ENCODE measurements at places on chromosomes 1 and 21.
A peak's percentile ranks its signal among the peaks of the same experiment; 100 is the strongest.

DNA sequence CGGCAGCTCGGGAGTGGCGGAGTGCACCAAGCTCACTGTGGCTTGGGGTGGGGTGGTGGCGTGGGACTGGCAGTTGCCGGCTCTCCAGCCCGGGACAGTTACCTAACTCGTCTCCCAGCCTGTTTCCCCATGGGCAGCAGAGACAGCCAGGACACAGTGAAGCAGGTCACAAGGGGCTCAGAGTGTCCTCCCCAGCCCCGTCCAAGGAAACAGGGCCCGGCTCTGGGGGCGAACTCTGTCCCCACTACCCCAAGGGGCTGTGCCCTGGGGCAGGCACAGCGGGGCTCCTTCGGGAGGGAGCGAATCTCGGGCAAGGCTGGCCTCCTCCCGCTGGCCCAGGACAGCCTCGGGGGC, 759 bp downstream of the GPR157 start:
- H3K36me3 ChIP-seq: no peaks in the 10 kb centered on the region
- no peaks in the 10 kb centered on the region for H3K27me3 ChIP-seq
- H3K27ac ChIP-seq: peak overlapping the region; percentile 67
- no peaks in the 10 kb centered on the region for H3K4me1 ChIP-seq

DNA sequence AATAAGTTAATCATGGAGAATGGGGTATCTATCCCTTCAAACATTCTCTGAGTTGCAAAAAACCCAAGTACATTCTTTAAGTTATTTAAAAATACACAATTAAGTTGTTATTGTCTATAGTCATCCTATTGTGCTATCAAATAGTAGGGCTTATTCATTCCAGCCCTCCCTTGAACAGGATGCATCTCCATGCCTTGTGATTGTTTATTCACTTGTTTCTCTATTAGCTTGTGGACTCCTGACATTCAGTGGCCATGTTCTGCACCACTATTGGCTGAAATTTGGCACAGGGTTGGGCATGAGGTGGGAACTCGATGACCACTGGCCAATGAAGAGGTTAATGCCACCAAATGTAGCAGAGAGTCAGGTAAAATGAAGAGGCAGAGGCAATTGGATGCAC, 272.8 kb downstream of the TNR start:
- no peak overlapping the region for H3K4me3 ChIP-seq
- DNase-seq: no peak
- no peaks in the 10 kb centered on the region for H3K27me3 ChIP-seq
- H3K36me3 ChIP-seq: no peaks in the 10 kb centered on the region
- no peaks in the 10 kb centered on the region for H3K4me1 ChIP-seq
- H3K27ac ChIP-seq: no peak overlapping the region

- H3K4me1 ChIP-seq: no peaks in the 10 kb centered on the region
- no peak for DNase-seq
These were observed 2.0 kb downstream of the TFF2 start for GRCh38 chr21:42348762-42349161.

DNA sequence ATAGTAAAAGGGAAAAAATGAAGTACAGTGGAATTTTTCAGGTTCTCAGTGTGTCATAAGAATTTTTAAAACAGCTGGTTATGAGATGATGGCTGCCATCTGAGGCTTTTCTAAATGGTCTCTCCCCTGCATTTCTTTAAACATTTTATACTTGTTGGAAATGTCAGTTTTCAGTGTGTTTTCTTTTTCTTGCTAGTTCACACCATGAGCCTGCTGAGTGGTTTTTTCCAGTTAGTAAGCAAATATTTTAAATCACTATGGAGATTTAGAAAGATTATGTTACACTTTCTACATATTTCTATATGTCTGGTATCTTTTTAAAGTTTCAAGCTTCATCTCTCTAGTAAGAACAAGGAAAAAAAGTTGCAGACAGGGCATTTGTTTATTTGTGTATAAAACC, 9.6 kb downstream of the RBM15 start:
- DNase-seq: no peak
- H3K27me3 ChIP-seq: no peaks in the 10 kb centered on the region
- H3K4me3 ChIP-seq: no peak overlapping the region
- H3K4me1 ChIP-seq: peaks cover 65% of the 10 kb centered on the region
- no peak overlapping the region for H3K27ac ChIP-seq
- H3K36me3 ChIP-seq: no peaks in the 10 kb centered on the region

DNA sequence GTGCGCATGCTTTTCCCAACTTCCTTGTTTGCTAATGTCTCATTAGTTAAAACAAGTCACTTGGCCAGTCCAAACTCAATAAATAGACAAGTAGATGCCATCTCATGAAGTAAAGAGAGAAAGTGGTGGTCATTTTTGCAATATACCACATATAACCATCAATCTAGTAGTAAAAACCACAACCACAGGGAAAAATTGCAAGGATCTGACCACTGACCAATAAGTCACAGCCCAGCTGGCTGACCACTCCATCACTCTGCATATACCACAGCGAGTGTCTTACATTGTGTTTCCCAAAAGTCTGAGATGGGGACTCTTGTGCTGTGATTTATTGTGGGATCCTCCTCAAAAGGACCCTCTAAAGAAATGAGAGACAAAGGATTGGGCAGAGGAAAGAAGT, 76.0 kb downstream of the FH start:
- H3K27ac ChIP-seq: no peak overlapping the region
- H3K27me3 ChIP-seq: no peaks in the 10 kb centered on the region
- no peak overlapping the region for H3K4me3 ChIP-seq
- H3K36me3 ChIP-seq: no peaks in the 10 kb centered on the region
- no peak for DNase-seq

GRCh38 chr1:18941221-18942141, 15.0 kb downstream of the IFFO2 start:
- H3K36me3 ChIP-seq: no peaks in the 10 kb centered on the region
- DNase-seq: peak; percentile 46
- no peaks in the 10 kb centered on the region for H3K27me3 ChIP-seq
- H3K4me1 ChIP-seq: peaks cover 40% of the 10 kb centered on the region
- H3K27ac ChIP-seq: peak overlapping the region; percentile 79

DNA sequence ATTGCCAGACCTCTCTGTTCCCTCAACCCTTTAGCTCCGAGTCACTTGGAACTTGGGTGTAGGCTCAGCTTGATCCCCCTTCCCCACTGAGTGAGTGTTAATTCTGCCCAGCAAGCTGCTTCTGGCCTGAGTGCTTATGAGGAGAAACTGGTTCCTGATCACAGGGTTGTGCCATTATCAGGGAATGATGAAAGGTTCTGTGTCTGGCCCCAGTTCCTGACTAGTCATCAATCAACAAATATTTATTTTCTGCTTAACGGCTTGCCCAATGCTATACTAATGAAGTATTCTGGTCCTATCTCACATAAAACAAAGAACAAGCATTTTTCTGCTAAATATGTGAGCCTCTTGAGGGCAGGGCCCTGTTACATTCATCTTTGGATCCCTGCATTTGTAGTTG, 20.8 kb downstream of the CC2D1B start:
- H3K4me3 ChIP-seq: no peak overlapping the region
- no peak overlapping the region for H3K27ac ChIP-seq
- H3K4me1 ChIP-seq: no peaks in the 10 kb centered on the region
- peaks cover 14% of the 10 kb centered on the region for H3K36me3 ChIP-seq
- no peak for DNase-seq
- H3K27me3 ChIP-seq: no peaks in the 10 kb centered on the region

DNA sequence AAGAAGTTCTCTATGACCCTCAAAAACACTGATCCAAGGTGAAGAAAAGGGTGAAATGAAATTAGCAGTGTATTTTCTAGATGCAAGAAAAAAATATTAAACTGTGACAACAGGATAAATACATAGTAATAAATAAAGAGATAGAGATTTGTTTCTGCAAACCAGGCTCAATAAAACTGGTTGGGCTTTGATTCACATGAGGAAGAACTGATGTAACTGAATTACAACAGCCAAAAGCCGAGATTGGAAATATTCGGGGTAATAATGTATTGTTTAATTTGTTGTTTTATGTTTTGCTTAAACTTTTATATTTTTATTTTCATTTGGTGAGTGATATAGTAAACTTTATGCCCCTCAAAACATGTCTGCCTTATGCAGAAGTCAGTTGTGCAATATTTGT, 285.0 kb downstream of the BRINP3 start:
- DNase-seq: no peak
- no peaks in the 10 kb centered on the region for H3K27me3 ChIP-seq
- H3K36me3 ChIP-seq: no peaks in the 10 kb centered on the region

DNA sequence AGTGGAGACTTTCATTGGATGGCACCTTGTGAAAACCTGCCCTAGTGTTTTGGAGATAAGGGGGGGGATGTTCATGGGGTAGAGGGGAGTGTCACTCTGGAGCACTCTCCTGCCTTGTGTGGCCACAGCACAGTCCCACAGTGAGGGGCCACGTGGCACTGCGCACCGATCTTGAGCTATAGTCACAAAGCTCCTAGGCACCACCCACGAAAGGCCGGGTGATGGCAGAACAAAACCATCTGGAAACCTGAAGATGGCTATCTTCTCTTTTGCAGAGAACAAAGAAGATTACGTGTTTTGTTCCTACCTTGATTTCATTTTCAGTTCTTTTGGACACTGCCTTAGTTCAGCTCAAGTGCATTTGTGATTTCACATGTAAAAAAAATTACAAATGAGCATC, 220.6 kb downstream of the RGS7 start:
- H3K27ac ChIP-seq: no peak overlapping the region
- DNase-seq: no peak
- H3K27me3 ChIP-seq: no peaks in the 10 kb centered on the region
- H3K4me1 ChIP-seq: no peaks in the 10 kb centered on the region

DNA sequence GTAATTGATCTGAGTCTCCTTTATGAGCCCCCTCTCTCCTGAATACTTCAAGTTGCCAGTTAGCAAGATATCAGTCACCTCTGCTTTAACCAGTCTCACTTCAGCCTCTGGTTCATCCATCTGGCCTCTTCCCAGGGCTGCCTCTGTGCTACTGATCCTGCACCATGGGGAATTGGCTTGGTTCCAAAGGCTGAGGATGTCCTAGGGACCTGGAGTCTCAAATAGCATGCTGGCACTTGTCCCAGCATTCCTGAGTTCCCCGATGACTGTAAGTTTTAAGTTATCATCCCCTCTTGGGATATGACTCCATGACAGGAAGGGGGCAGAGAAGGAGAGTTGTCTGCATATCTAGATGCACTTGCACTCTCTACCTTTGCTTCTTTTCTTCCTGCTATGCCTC, 252.0 kb downstream of the PTBP2 start:
- H3K27ac ChIP-seq: no peak overlapping the region
- no peak for DNase-seq
- no peak overlapping the region for H3K4me3 ChIP-seq
- no peaks in the 10 kb centered on the region for H3K27me3 ChIP-seq
- H3K4me1 ChIP-seq: no peaks in the 10 kb centered on the region

DNA sequence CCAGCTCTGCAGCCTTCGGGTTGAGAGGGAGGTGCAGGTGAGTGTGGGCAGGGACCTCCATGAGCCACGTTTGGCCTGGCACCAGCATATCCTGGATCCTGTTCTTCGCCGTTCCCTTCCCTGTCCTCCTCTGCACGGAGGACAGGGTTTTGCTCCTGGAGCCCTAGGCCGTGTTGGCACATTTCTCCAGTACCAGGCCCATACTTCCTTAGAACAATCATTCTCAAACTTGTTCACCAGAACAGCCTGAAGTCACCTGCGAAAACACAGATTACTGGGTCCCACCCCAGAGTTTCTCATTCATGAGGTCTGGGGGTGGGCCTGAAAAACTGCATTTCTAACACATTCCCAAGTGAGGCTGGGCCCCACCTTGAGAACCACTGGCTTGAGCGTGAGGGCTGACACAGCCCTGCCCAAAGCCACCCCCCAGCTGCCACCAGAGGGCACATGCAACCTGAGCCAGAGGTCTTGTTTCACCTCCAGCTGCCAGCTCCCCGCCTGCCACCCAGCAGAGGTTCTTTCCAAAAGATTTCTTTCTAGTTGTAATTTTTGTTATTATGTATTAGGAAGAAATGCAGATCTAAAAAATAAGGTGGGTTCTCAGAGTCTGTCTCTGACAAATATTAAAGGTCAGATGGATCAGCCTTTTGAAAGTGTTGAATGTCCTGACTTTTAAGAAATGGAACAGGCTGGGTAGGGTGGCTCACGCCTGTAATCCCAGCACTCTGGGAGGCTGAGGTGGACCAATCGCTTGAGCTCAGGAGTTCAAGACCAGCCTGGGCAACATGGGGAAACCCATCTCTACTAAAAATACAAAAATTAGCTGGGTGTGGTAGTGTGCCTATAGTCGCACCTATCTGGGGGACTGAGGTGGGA, 39.6 kb upstream of the LDLRAP1 start:
- H3K4me1 ChIP-seq: no peaks in the 10 kb centered on the region
- no peak overlapping the region for H3K27ac ChIP-seq
- no peaks in the 10 kb centered on the region for H3K36me3 ChIP-seq

DNA sequence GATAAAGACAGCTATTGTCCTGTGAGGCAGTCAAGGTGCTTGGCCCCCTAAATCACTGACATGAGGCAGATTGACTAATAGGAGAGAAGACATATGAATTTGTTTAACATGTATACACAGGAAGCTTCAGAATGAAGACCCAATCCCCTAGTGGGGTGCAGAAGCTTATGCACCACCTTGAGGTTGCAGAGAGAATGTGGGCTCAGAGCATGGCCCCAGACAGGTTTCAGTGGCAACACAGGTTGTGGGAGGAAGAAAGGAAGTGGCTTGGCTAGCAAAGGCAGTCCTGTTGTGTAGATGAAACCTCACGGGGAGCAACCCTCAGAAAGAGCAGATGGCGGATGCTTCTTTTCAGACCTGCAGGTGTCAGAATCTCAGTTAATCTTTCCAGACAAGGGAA, 37.0 kb upstream of the PARP1 start:
- H3K4me3 ChIP-seq: no peak overlapping the region
- H3K36me3 ChIP-seq: no peaks in the 10 kb centered on the region

DNA sequence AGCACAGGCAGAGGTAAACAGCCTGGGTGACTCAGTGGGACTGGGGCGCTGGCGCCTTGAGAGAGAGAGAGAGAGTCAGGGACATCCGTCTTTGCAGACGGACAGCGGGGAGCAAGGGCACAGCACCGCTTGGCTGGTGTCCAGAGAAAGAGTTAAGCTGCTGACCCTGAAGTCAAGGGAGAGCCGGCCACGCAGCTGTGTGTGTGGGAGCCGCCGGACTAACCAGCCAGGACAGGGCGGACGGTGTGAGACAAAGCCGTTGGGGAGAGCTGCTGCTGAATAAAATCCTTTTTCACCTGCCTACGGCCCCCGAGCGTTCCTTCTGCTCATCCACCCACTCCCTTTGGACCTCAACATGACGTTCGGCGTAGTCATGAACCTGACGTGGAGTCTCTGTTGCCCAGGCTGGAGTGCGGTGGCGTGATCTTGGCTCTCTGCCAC, 14.5 kb downstream of the CFAP74 start:
- H3K36me3 ChIP-seq: no peaks in the 10 kb centered on the region
- peaks cover 11% of the 10 kb centered on the region for H3K27me3 ChIP-seq
- no peak for DNase-seq
- peak overlapping the region; percentile 22 for H3K27ac ChIP-seq
- no peaks in the 10 kb centered on the region for H3K4me1 ChIP-seq

GRCh38 chr1:20981915-20982314, 194.8 kb downstream of the EIF4G3 start:
- no peaks in the 10 kb centered on the region for H3K27me3 ChIP-seq
- no peak for DNase-seq
- H3K4me1 ChIP-seq: no peaks in the 10 kb centered on the region
- no peaks in the 10 kb centered on the region for H3K36me3 ChIP-seq
- no peak overlapping the region for H3K4me3 ChIP-seq

- H3K27me3 ChIP-seq: no peaks in the 10 kb centered on the region
- H3K4me1 ChIP-seq: peaks cover 9% of the 10 kb centered on the region
- H3K36me3 ChIP-seq: no peaks in the 10 kb centered on the region
These were observed 127.9 kb downstream of the CLIC6 start for GRCh38 chr21:34796518-34797200.
